ENCODE measurements at places on chromosomes 2 and 18.

DNA sequence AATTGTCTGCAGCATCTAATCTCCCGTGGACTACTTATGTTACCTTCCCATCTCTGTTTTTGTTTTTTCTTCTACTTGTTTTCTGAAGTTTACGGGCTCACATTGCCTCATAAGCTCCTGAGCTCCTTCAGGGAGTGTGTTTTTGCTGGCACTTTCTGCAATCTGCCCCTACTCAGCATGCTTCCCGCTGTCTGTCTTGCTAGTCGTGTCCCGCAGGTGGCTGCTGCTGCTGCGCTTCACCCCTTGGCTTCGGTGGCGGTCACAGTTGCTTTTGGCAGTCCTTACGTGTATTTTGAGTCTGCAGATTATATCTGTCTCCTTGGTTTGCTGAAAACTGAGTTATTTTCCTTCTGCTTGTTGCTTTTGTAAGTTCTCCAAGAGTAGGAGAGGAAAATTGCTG, 37.3 kb downstream of the FER1L5 start:
- DNase-seq = no peak

DNA sequence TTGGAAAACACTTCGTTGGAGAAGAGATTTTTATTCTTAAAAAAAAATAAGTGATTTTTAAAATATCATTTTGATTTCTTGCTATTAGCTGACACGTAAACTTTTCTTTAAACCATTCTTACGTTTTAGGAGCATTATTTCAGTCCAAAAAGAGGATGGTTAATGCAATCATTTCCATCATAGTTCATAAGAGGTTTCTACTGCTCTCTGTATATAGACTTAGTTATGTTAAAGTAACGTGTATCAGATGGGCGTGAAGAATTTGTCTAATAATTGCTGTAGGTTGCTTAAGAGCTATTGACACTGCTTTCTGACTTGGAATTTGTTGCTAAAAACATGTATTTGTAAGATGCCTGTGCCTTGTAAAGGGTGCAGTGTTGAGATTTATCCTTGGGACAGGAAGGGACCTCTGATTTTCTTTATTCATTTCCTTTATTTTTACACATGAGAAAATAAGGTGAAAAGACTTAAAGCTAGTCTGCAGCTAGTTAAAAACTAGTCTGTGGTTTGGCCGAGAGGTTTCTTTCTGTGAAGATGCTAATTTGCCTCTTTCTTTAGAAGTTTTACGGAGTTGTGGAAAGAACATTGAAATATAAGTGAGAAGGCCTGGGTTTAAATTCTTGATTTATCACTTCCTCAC, 2.9 kb downstream of the ANKRD12 start:
- DNase-seq = no peak

DNA sequence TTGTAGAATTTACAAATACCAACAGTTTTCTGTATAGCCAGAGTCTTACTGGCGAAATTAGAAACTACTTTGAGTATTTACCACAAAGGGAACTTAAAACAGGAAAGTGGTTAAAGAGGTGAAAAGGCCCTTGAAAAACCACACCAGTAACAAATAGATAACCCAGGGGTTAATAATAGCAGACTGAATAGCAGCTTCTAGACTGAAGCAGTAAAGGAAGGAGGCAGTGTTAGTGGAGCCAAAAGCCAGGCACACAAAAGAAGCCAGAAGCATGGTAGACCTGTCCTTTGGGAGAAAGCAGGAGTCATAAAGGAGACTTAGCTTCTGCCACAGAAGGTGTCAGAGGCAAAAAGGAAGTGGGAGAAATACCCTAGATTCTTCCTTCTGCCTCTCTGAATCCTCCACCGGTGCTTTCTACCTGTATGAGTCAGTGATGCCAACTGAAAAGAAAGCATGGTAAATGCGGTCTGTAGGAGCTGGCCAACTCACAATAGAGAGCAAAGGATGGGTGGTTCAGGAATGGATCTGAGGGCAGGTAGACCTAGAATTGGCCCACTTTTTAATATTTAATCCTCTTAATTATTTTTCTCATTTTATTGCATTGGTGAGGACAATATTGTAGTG, 97.3 kb downstream of the ARL6IP6 start:
- DNase-seq = no peak

DNA sequence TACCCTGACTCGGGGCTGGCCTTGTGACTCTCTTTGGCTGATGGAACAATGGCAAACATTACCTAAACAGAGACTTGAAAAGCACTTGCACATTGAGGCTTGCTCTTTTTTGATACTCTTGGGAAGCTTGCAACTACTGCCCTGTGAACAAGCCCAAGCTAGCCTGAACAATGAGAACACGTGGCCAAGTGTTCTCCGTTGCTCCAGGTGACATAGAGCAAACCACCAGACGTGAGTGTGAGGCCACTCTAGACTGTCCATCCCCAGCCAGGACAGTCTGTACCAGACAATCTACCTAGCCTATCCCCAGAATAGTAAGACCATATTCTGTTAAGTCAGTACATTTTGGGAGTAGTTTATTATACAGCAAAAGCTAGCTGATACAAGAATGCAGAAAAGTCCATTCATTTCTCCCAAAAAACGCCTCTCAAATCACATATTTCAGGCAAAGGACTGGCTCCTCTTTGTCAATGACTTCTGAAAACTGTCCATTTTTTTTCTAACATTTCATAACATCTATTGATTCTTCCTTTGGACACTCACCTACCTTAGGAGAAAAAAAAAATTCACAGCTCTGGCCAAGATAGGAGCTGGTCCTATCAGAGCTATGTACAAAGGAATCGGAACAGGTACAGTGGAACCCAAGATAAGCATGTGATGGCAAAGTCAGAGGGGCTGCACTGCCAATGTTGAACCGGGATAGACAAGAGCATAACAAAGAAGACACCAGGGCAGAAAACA, 142.1 kb upstream of the PKDCC start:
- DNase-seq = no peak

DNA sequence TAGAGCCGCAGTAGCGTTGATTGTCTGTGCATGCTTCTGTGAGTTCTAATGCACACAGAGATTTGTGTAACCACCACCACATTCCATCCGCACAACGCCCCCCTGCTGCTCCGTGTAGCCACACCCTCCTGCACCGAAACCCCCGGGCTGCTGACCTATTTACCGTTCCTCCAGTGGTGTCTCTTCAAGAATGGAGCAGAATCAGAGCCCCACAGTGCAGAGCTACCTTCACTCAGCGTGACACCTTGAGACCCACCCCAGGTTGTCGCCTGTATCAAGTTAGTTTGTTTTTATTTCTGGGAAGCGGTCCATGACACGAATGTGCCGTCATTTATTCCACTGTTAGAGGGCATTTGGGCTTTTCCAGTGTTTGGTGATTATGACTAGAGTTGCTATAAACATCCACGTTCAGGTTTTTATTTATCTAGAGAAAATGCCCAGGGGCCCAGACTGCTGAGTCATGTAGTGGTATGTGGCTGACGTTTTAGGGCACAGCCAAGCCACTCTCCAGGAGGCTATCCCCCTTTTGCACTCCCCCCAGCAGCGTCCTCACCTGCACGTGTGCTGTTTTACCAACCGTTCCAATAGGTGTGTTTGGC, 266.8 kb downstream of the NDUFA10 start:
- DNase-seq = no peak

DNA sequence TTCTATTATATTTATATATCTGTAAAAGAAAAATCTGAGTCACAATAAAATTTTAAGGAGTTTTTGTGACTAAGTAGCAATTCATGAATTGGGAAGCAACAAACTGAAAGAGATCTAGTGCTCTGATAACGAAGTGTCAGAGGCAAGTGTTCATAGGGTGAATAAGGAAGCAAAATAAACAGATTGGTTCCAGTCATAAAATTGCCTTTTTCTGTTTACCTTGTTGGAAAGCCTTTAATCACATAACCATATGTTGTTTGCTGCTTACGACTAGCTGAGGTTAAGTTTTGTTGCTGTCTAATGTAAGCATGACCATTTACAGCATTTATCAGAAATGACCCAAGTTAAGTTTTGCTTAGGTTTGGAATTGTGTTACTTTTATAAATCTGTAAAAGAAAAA, 358.9 kb downstream of the ARL6IP6 start:
- no peak for DNase-seq

DNA sequence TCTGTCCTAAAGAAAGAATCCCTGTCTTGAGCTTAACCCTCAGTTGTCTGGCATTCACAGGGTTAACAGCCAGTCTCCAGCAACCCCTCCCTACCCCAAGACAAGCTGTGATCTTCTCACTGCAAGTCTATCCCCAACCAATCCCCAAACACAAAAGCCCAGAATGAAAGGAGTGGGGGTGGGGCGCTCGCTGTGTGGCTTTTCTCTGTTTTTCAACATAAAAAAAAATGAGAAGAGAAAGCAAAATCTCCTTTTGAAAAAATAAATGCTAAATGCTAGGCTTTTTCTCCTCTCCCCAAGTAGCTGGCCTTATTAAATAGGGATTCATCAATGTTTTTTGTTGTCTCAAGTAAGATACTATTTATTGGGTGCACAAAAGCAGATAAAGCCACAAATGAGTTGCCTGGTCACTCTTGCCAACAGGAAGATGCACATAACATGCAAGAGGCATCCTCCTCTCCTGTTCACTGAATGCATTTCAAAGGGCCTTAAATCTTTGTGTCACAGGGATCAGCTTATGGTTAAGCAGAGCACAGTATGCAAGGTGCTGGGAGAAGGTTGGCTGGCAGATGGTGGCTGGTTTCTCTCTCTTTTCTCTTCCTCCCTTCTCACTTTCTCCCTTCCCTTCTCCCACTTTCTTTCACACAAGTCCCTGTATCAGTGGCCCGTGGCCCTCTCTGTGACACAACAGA, 225.6 kb downstream of the CMPK2 start:
- no peak for DNase-seq

- no peak for DNase-seq
Measured at GRCh38 chr2:71064754-71065621, 3.5 kb upstream of the NAGK start.

DNA sequence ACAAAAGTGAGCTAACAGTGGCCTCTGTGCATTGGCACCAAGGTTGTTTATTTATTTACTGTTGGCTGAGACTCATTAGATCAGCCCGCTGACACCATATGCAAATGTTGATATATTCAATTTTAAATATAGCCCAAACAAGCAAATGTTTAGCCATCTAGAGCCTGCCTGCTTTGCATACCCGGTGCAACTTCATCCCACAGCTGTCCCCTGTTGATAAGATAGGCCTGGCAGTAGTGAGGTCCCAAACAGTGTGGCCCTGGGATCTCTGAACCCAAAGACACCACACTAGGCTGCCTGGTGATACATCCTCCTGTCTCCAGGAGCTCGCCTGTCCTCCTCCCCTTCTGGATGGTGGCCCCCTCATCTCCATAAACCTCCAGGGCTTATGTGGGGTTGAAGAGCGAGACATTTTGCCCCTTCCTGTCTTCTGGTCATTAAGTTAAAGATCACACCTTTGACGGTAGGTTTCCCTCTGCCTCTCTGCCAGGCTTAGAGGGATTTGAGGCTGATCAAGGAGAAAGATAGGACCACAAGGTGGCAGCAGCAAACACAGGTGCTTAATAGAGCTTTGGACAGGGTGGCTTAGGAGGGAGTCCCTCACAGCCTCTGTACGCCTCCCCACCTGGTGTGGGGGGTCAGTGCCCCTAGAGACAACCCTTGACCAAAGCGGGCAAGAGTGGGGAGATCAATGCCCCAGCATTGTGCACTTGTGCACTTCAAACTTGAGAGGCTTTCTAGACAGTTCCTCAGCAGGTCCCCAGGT, 23.7 kb upstream of the MYO5B start:
- no peak for DNase-seq

DNA sequence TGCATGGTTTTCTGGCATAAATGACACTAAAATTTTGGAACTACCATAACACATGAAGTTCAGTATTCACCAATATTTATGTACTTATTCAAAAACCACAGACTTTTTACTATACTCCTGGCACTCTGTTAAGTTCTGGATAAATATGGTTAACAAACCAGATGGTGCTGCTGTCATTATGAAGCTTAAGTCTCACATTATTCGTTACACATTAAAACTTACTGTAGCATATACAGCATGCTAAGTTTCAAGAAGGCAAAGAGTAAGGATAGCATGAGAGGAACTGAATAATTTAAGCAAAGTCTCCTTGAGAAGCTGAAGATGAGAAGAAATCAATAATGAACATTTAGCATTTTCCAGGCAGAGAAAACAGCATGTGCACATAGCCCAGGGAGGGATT, 929.5 kb downstream of the NRXN1 start:
- DNase-seq = no peak

DNA sequence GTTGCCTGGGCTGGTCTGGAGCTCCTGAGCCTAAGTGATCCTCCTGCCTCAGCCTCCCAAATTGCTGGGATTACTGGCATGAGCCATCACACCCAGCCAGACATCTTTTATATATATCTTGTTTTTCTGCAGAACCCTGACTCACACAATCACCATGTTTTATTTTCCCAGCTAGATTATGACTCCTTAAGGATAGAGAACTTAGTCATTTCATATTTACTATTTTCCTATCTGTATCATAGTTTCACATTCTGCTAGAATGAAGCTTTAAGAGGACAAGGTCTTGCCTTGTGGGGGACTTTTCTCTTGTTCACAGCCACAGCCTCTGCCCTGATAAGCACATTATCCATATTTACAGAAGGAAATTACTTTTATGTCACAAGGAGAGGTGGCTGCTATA, 73.9 kb downstream of the LBH start:
- DNase-seq = no peak

DNA sequence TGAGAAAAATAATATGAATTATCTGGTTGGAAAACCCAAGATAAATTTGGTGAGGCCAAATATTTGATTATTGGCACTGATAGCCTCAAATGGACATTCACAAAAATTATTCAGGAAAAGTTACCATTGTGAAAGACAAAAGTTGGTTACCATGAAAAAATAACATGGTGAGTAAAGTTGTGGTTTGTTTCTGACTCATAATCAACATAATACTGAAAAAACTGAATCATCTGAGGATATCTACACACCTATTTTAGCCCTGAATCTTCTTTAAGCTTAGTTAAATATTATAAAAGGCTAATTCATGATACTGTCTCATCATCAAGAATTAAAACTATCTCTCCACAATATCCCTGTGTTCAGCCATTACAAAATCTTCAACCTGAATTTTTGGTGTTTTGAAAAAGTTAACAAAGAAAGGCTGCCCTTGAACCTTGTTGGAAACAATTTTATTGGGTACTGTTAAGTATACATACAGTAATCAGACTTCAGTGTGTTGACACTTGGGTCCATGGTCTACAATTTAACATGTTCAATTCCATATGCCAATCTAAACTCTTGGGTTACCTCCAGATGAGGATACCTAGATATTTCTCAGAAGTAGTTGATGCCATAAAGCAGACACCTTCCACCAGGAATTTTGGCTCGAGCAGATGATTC, 607.5 kb upstream of the SLC39A10 start:
- DNase-seq = no peak

DNA sequence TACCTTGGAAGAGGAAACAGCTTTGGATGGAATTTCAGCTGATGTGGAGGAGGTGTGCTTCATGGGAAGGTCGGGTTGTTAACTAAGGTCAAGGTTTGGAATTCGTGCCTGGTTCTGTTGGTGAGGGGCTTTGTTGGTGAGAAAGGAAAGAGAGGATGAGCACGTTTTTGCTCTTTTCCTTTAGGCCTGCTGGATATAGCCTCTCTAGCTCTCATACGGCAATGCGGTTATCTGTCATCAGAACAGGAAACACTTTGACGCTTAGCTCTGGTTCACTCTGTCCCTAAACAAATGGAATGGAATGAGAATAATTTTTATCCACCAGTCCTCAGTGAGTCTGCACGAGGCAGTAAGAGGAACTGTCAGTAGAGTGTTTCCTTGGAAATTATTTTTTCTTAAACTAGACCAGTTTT, 169.7 kb upstream of the NOSTRIN start:
- no peak for DNase-seq

- DNase-seq = no peak
Measured at GRCh38 chr2:2719781-2720180, 388.7 kb upstream of the MYT1L start.
